Dermis blood vessel endothelial cell (primary cell): ENCODE measurements at places on chromosomes 5 and 9.
A peak's percentile ranks its signal among the peaks of the same experiment; 100 is the strongest.

DNA sequence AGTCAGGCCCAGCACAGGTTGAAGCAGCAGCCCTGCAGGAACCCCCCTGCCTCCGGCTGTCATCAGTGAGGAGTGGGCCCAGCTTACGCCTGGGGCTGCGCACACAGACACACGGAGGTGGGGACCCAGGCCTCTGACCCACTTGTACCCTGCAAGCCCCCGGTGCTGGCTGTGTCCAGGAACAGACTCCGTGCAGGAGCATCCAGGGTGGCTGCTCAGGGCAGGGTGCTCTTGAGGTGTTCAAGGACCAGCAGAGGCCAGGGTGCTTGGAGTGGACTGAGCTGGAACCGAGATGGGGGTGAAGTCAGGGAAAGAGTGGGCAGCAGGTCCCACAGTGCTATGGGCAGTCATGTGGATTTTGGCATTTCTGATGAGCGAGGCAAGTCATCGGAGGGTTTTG, 199.5 kb downstream of the CACNA1B start:
- DNase-seq, result no peak

DNA sequence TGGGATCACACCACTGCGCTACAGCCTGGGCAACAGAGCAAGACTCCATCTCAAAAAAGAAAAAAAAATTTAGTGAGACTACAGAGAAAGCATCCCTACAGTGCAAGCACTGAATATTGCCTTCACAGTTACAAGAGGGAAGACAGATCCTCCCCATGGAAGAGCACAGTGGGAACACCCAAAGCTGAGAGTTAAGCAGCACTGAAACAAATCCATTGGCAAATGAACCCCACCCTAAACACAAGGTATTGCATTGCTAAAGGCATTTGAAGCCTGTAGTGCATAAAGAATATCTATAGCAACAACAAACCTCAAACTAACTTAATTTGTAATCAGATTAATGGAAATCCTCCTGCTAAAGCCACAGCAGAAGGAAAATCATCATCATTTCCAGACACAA, 27.1 kb downstream of the HTR1A start:
- no peak for DNase-seq

DNA sequence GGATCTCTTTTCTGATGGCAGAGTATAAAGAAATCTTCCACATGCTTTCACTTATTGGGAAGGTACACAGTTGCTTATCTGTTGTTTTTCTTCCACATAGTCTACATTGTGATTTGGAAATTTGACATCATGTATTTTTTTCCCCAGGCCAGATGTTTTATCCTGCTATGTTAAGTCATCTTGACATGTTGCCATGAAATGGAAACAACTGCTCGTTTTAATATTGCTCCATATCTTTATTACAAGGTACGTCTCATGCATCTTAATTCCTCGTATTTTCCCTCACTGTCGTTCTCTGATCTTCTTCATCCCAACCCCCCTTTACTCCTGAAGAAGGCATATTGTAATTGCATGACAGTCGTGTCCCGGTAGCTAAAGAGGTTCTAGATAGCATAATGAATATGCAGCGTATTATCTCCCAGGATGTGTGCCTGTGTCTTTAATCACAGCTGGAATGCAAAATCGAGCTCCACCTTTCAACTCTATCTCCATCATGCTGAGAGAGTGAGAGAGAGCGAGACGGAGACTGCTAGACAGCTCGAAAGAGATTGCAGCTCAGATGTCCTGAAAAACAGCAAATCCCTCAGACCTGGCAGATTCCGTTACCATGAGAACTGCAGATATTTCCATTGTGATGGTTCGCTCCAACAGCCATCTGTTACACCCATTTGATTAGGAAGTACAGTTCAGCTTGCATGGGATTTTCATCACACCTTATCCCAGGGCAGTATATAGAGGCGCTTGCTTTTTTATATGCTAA, 281.7 kb downstream of the TMEM38B start:
- no peak for DNase-seq

DNA sequence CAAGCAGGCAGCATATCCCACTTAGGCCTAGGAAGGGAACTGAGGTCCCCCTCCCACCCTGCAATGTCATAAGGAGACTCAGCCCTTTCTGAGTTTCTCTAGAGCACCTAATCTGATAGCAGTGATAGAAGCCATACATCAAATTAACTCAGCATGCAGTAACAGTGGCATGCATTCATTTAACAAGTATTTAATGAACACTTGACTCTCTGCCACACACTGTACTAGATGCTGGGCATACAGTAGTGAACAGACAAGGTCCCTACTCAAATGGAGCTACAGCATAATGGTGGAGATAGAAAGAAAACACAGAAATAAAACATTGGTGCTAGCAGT, 58.6 kb downstream of the SLC22A5 start:
- DNase-seq, result no peak

GRCh38 chr9:134545215-134545542, 96.4 kb upstream of the COL5A1 start:
- DNase-seq, result no peak

DNA sequence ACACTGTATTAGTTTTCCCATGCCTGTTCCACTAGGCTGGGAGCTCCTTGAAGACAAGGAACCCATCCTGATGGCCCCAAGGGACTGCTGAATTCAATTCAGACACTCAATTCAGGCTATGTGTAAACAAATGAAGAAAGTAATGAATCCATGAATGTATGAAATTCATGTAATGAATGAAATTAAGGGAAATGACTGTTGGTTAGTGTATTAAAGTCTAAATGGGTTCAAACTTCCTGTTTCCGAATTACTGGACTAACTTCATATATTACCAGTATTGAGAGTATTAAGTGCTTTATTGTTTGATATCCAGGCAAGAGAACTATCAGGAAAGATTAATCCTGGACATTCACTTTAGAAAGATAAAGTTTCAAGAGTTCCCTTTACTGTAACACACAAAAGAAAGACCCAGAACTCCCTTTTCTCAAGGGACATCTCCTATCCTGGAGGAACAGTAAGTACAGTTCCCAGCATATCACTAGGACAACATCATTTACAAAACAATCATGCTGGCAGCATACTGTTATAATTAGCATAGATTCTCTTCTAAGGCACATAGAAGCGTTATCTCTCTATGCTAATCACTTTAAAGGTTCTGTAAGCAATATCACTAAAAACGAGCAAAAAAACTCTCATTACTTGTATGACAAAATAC, 28.5 kb upstream of the IFNK start:
- no peak for DNase-seq

DNA sequence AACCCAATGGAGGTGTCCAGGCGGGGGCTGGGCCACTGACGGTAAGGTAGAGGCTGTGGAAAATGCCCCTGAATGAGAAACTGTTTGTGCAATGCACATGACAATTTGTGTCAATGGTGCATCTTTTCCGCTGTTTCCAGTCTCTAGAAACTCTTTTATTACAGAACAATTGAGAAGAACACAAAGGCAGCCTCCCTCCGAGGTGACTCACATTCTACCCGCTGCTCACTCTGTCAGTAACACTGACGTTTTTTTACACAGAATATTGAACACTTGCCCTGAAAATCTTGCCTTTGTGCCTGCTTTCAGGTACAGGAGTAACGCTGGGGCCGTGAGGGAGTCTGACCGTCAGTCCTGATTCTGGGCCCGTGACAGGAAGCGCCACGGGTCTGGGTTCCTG, 11.7 kb upstream of the TENT4A start:
- DNase-seq, result no peak

DNA sequence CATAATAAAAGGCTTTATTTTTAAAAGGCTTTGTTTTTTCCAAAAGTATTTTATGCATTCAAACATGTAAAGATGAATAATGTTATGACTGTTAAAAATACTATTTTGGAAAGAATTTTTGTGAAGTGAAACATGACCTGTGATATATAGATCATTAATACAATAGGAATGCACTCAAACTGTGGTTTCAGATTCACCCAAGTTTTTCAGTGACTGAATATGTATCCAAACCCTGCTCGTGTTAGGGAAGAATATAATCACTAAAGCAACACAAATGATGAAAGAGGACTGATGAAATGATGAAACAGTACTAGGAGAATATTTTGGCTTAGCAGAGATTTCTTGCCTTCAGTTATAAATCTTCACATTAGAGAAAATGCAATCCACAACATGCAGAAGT, 278.0 kb downstream of the ADAMTS6 start:
- DNase-seq, result no peak

DNA sequence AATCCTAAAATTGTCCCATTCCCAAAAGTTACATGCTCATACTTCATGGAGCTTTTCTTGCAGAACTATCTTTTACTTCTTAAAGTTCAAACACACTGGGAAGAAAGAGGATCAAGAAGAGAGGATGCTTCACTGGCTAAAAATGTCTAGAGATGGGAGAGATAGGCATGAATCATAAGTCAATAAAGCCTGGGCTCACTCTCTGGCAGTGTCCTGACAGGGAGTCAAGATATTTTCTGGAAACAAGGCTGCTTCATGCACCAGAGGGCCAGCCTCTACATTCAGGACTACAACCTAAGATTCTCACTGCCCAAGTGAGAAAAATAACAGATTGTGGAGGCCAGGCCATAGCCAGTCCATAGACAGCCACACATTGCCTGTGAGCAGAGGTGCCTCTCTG, 1358.4 kb downstream of the EFNA5 start:
- DNase-seq, result no peak

DNA sequence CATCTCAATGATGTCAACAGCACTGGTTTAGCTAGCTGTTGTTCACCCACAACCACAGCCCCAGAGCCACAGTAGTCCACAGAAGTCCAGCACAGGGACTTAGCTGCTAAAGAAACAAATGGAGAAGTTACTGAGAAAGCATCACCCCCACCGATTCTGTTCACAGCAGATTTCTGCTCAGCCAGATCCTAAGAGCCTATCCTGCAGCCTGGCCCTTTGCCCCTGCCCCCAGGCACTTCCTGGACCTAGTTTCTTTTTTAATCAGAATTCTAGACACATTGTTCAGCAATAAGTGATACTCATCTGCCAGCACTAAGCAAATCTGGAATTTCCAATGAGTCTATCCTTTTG, 7.4 kb downstream of the B4GALT1 start:
- DNase-seq, result peak; percentile 74

DNA sequence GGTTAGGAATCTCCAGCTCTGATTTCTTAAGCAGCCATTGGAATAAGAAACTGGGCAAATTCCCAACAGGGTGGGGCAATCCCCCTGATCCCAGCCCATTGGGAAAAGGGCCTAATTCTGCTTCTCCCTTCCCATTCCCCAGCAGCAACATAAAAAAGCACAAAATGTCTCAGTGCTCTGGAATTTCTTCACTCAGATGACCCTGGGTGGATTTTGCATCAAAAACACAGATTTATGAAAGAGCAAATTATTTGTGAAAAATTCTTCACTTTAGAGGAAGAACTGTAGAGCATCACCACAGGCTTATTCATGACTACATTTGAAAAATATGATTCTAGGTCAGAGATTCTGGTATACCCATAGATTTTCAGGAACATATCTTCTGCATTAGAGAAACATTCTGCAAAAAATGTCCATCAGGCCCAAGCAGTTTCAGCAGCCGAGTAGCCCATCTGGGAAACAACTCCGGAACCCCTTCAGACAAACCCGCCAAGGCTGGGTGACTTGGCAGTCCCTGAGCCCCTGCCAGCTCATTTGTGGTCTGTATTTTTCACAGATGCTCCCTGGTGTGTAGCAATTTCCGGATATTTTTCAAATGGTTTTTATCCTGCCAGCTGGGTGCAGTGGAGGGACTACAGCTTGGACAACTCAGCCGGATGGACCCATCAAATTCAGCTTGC, 102.1 kb upstream of the RANBP3L start:
- DNase-seq, result no peak
